Activated CD8-positive, alpha-beta memory T cell treated with anti-CD3 and anti-CD28 coated beads for 4 hours (primary cell): ENCODE measurements at places on chromosomes 3 and 15.

DNA sequence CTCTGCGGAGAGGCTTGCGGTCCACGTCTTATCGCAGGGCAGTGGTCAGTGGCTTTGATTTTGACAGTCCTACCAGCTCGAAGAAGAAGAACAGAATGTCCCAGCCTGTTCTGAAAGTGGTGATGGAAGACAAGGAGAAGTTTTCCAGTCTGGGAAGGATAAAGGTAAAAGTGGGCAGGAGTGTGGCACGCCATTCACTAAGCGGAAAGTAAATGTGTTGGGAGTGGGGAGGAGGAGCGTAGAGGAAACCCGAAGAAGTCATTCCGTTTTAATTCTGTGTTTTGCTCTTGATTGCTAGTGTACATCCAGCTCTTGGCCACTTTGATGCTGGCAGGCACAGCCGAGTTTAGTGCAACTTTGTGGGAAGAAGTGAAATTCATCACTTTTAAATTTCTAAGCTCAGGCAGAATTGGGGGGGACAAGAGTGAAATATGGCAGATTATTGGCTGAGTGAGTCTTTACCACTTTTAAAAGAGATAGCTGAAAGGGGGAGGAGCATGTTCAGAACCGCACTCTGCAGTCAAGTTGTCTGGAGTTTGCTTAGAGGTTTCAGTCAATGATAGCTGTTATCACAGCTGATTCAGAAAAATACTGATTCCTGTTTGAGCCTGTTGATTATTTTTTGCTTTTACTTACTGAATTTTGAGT is 1.8 kb downstream of the ARHGEF26 start:
- no peak for DNase-seq

DNA sequence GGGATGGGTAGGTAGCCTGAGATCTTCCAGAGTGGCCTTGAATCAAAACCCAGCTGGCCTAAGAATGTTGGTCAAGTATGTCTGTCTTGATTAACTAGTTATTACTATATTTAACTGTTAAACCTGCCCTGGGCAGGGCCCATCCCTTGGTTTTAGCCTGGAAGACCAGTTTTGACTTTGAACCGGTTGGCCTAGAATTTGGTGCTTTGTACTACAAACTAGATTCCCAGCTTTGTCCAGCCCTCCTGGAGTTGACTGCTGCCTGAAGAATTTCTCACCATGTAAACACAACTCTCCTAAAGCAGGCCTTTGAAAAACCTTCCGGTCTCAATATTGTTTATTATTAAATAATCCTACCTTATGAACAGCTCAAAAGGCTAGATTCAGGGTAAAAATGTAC is 16.0 kb downstream of the C15orf62 start:
- no peak for DNase-seq

- no peak for DNase-seq
Measured at GRCh38 chr15:63370764-63371163, 10.9 kb downstream of the CA12 start.

DNA sequence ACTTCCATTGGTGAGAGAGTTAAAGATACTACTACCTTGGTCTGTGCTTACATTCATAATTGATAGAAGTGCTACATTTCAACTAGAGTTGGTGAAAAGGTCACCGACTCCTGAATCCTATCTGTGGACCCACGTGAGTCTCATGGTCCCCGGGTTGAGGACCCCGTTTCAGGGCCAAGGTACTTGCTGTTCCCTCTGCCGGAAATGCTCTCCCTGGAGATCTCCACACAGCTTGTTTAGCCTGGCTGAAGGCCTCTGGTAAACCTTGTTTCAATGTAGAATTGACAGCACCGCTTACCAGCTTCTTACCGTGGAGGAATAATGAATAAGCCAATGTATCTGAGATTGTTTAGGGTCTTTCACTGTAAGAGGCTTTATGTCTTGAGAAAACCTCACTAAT is 226.0 kb upstream of the GOLGA6L4 start:
- DNase-seq = no peak

GRCh38 chr3:194690501-194691372 is 5.1 kb downstream of the FAM43A start:
- DNase-seq = no peak

DNA sequence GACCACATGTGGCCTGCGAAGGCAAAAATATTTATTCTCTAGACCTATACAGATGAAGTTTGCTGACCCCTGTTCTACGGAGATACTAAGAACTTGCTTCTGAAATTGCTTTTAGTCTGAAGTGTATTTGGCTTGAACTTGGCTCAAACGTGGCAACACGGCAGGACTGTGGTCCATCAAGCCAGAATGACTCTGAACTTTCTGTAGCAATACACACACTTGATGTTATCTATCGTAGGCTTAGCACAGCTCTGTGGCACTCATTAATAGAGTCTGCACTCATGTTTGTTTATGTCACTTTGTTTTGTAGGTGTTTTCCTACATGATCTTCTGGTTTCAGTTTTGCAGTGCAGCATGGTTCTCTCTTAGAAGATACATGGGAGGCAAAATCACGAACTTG is 298.1 kb downstream of the ADAMTS17 start:
- DNase-seq = no peak

DNA sequence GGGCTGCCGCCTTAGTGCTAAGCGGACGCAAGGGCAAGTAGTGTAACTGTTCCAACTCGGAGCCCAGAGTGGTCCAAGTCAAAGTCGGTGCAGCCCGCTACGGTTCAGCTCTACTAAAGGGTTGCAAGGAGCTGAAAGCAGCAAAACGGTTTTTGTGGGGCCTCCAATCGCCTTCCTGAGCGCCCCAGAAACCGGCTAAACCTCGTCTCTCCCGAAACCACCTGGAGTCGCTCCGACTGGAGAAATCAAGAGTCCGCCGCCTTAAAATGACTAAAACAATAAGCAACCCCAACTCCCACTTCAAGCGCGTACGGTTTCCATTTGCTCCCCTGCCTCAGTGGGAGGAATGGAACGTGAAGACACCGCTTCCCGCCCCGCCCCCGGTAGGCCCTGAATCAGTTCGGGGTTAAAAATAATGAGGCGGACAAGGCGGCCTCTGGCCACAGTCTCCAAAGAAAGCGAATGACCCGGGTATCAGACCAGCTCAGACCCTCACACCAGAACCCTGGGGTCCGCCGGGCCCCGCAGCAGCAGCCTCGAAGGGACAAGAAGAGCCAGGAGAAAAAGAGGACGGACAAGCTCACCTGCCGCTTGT is 401 bp downstream of the SEC11A start:
- DNase-seq = no peak

DNA sequence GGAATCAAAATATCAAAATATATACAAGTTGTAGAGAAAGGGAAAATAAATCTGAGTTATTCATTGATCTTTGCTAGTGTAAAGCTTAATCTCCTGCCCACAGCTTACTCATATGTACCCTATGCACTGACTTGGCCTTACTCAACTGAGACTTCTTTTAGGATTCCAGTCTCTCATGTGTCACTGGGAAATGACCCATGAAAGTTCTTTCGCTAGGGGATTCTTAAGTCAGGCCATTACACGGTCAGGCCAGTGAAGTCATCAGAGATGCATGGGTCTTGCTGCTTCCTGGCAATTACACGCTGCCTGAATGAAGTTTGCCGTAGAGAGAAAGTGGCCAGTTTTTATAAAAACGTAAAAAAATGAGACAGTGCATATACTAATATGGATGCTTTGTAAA is 20.7 kb upstream of the LPP start:
- no peak for DNase-seq

DNA sequence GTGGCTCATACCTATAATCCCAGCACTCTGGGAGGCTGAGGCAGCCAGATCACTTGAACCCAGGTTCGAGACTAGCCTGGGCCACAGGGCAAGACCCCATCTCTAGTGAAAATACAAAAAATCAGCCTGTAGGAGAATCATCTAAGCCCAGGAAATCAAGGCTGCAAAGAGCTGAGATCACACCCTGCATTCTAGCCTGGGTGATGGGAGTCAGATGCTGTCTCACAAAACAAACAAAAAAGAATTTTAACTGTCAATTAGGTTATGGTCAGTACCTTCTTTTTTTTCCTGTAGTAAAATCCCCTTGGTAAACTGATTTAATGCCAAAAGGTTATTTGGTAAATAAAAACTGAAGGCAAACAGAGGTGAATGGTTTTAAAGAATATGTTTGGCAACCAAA is 29.0 kb downstream of the TMCC1 start:
- DNase-seq = no peak
